B cell (primary cell): ENCODE measurements at places on chromosomes 3 and 15. TPM values are rescaled to one million over a fixed set of nuclear protein-coding genes. Genes with fewer than 3 reads are reported as not detected.

Gene CCR9
- polyA plus RNA-seq = 1.0 and 1.1 TPM in 2 replicates

Gene SERINC4
- polyA plus RNA-seq = 0.10 TPM in 1 of 2 replicates, not detected in the other

Gene AHSG
- polyA plus RNA-seq = not detected in 2 replicates

DNA sequence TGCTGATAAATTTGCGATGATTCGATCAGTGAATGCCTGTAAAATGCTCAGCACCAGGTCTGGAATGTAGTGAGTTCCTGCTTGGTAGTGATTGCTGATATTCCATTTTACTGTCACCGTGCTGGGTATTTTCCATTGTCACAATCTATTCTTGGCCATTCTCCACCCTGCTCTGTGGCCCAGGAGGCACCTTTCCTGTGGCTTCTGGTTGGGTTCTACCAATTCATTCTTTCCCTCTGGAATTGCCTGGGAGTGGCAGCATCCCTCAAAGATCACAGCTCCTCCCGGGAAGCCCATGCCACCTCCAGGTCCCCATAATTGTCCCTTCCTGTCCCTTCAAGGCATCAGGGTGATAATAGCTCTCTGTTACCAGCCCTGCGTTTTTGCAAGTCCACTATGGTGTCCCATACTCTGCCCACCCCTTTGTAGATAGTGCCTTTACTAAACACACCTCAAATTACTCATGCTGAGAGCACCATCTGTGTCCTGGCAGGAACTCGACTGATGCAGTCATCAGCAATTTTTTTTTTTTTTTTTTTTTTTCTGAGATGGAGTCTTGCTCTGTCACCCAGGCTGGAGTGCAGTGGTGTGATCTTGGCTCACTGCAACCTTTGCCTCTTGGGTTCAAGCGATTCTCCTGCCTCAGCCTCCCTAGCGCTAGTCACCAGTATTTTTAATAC is 177.8 kb upstream of the PROK2 start:
- DNase-seq = no peak

- DNase-seq = no peak
Measured at GRCh38 chr3:98577178-98577895, 16.1 kb downstream of the CPOX start.

GRCh38 chr3:24253336-24253735 is 241.3 kb downstream of the THRB start:
- no peak for DNase-seq
